ENCODE measurements at places on chromosomes 5 and 9.

GRCh38 chr9:137141050-137141810 is 2.3 kb downstream of the GRIN1 start:
- no peak for DNase-seq

- DNase-seq, result no peak
These were observed 406.0 kb upstream of the DMAC1 start for GRCh38 chr9:8205576-8205975.

DNA sequence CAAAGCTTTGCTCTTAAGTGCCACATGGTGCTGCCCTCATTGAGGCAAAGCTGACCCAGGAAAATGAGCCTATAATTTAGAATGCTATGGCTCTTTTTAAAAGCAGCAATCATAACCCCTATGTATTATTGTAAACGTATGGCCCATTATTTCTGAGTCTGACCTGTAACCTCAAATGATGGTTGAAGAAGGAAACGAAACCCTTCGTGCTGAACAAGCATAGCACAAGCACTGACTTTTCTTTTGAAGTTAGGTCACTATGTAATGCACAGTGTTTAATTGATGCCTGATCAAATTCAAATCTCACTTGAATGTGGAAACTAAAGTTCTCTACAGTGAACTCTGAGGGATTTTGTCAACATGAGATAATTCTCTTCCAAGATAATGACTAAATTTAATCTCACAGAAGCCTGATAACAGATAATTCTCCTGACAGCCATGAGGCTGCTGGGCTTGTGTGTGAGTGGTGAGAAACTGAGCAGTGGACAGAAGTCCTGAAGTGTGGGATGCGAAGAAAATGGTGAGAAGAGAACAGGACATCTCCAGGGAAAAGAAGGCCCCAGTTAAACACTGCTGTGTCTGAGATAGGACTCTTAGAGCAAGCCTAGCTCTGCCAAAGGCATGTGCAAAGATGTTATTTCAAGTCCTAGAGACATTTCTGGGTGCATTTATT is 226.9 kb downstream of the MAN2A1 start:
- DNase-seq, result no peak

GRCh38 chr5:135211791-135212190 is 177.8 kb upstream of the PITX1 start:
- no peak for DNase-seq
